NCI-H2227 treated with DMSO at 0.1 percent for 48 hours (cell line): ENCODE measurements at places on chromosomes 1 and 21.

DNA sequence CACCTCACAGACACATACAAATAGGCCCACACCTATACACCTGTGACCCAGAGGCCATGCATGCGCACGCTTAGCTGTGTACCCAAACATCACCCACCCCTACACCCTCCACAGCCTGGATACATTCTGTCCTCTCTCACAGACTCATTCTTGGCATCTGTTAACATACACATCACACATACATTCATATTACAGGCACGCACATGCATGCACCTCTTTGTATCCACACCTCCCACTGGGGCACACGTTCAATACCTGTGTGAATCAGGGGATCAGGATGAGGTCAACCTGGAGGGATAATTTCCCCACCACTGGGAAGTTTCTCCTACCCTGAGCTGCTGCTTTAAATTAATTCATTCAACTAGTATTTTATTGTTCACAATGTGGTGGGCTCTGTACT lies 35.6 kb upstream of the EPB41 start:
- no peak for DNase-seq

DNA sequence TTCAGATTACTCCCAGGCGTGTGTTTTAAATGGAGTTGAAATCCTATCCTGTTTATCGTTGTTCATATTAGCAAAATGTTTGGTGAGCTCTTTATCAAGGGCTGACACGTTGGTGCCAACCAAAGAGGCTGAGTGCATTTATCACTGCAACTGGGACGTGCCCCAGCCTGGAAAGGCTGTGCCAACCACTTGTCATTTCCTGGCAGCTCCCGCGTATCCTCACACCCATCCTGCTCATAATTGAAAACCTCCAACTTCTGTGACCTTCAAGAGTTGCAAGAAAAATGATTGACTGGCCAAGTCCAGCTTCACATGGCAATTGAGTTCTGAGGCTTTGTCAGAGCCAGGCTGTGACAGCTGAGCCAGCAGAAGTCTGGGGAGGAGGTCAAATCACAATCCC lies 43.7 kb upstream of the KCNA3 start:
- DNase-seq: no peak

DNA sequence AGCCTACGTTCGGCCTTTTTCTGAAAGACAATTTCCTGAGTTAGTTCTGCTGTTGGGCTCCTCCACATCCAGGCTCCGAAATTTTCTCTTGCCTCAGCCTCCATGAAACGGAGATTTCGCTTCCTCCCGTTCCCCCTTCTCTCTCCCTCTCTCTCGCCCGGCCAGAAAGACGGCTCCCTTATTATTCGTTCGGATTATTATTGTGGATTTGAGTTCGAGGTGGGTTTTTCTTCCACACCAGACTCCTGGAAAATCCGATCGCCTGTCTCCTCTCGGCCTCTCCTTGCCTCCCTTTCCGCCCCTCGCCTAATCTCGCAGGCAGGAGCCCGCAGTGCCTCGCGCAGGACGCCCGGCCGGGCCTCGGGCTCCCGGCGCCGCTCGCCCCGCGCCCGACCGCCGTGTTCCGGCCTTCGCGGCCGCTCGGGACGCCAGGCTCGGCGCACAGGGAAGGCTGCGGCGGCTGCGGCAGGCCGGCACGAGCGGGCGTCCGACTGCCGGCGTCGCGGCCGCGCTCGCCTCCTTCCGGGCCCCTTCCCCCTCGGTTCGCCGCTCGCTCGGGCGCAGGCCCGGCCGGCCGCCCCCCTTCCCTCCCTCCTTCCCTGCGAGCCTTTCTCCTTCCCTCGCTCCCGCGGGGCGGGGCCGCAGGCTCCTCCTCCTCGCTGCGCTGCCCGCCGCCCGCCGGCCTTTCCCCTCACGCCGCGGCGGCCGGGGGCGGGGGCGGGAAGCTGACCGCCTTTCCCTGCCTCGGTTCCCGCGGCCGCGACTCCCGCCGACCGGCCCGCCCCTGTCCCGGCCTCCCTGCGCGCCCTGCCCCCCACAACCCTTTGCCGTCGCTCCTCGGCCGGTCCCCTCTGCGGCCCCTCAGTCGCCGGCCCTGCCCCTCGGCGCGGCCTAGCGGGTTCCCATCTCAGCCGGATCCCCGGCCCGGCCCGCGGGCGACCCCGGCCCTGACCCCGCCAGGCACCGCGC lies at the start of gene ARHGEF11:
Gene ARHGEF11, minus strand, starts transcription at position 493 of the 969 bp plus-strand sequence. CDS start 1,412 bp downstream, outside the sequence.
- peak; percentile 83 for DNase-seq

DNA sequence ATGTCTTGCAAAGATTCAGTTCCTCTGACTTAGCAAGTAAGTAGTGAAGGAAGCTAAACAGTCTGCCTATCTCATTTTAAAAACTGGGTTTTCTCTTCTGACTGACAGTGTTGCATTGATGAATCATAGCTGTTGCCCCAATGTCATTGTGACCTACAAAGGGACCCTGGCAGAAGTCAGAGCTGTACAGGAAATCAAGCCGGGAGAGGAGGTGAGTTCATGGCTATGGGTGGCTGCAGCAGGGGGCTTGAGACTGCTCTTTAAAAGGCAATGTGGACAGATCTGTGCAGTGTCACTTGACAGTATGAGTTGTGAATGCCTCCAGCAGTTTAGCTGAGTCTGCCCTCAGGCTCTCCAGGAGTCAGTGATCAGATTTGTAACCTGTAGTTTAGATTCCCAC lies 46.6 kb downstream of the SMYD2 start:
- DNase-seq: no peak

- no peak for DNase-seq
Observed at GRCh38 chr1:158818560-158818959, 12.6 kb upstream of the MNDA start.

DNA sequence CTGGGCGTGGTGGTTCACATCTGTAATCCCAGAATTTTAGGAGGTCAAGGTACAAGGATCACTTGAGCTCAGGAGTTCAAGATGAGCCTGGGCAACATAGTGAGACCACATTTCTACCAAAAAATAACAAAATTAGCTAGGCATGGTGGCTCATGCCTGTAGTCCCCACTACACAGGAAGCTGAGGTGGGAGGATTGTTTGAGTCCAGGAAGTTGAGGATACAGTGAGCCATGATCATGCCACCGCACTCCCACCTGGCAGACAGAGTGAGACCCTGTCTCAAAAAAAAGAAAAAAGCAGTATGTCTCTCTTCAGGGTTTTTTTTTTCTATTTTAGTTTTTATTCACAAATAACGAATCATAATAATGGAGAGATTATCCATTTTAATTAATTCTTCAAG lies 233.7 kb upstream of the DMRTA2 start:
- DNase-seq: no peak

GRCh38 chr1:37596182-37596667 lies 488 bp upstream of the GNL2 start:
- DNase-seq: no peak

GRCh38 chr1:41714638-41715389 lies 203.9 kb downstream of the HIVEP3 start:
- DNase-seq: no peak

DNA sequence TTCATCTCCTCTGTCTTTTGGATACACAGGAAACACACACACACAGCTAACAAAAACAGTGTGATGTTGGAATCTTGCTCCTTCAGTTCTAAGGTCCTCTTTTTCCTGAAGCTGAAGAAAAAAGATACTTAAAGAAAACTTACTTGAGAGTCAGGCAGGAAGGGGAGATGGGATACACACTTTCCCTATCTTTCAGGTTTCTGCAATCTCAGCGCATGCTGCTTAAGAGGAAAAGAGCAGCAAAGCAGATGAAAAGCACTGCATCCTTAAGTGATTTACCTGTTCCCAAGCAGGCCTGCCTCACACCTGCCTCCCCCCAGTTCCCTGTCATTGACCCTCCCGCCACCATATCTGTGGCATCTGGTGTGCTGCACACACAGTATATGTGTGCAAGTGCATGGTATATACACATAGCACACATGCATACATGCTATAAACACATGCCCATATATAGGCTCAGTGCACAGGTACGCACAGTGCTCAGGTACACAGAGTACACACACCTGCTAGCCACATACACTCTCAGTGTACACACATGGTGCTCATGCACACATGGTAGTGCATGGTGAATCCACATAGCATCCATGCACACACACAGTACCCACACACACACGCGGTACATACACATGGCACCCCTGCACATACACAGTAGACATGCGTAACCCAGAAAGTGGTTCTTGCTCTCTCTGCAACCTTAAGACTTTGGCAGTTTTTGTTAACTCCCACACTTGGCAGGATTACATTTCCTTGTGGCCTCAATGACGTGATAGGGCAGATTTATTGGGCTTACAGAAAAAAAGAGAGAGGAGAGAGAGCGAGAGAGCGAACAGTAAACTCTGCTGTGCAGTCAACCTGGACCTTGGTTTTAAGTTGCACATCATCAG lies 166.9 kb downstream of the TOMM20 start:
- no peak for DNase-seq

- peak; percentile 99 for DNase-seq
Observed at GRCh38 chr1:66924756-66925557, at the start of the genes DNAI4 and MIER1. DNAI4 (minus strand) TSS chr1:66924856; CDS start chr1:66924831, 25 bp downstream. MIER1 (plus strand) TSS chr1:66924990; CDS start chr1:66925029, 39 bp downstream.

GRCh38 chr21:43312751-43313169 lies 114.2 kb downstream of the SIK1 start:
- DNase-seq: no peak

GRCh38 chr1:15848143-15848928 lies 829 bp downstream of the SPEN start:
- no peak for DNase-seq

DNA sequence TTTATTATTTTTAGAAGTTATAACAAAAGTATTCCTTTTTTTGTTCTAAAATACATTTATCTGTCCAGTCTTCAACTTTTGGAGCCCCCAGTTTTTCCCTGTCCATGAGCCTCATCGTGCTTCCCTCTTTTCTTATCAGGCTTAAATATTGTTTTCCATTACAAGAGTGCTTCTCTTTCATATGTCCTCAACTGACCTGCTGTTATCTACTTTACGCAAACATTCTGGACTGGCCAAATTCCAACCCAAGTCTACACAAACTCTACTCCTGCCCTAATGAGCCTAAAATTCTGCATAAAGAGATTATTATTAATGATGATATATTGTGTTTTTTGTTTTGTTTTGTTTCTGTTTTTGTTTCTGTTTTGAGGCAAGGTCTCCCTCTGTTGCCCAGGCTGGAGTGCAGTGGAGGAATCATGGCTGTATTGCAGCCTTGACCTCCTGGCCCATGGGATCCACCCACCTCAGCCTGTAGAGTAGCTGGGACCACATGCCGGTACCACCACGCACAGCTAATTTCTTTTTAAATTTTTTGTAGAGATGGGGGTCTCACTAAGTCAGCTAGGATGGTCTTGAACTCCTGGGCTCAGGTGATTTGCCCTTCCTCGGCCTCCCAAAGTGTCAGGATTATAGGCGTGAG lies 318.8 kb upstream of the NEGR1 start:
- DNase-seq: no peak
